ENCODE measurements at places on chromosomes 6 and 20.

- no peak for DNase-seq
Observed at GRCh38 chr20:24135781-24136180, 147.2 kb upstream of the GGTLC1 start.

GRCh38 chr6:15232836-15233510 is 12.9 kb upstream of the JARID2 start:
- no peak for DNase-seq

DNA sequence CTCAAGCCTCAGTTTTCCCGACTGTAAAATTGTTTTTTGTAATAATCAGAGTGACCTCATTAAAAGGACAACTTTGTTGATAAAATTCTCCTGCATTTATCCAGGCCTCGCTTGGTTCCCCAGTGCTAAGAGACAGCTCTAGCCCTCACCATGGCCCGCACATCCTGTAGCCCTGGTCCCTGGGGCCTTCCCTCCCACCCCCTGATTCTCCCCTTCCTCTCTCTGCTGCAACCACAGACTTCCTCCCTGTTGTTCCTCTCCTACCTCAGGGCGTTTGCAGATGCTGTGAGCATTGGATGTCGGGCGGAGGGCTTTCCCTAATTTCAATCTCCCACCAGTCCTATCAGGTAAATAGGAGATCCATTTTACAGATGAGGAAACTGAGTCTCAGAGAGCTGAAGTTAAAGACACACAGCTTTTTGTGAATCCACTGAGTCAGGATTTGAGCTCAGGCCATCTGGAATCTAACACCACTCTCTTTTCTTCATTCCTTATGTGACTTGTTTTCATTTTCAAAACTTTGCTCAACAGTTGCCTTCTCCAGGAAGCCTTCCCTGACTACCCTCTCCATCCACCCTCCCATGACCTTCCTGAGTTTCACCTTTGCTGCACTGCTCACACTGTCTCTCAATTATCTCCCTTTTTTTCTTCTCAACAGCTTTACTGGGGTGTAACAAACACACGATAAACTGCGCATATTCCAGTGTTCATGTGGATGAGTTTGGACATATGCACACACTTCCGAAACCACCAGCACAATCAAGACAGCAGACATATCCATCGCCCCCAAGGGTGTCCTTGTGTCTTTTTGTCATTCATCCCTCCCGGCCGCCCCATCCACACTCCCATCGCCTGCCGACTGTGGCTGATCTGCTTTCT is 107.1 kb downstream of the CEBPB start:
- DNase-seq: no peak

GRCh38 chr6:2659882-2660281 is 90.8 kb downstream of the MYLK4 start:
- DNase-seq: peak; percentile 54

DNA sequence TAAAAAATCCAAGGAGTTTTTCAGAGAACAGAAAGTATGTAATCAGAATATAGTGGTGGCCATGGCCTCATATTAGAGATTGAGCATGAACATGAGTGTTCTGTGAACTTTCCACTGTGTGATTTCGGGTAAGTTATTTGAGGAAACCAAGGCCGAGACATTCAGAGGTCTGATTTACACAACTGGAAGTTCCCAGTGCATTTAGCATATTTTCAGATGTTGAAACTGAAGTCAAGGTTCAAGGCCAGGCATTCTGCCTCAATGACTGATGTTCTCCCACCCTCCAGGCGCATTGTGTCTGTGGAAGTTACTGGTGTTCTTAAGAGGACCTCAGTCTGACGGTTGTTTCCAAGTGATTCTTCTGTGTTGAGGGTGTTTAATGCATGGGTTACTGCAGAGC is 26.2 kb downstream of the RNF144B start:
- DNase-seq: no peak

- no peak for DNase-seq
Observed at GRCh38 chr20:22501566-22502344, 82.6 kb downstream of the FOXA2 start.

DNA sequence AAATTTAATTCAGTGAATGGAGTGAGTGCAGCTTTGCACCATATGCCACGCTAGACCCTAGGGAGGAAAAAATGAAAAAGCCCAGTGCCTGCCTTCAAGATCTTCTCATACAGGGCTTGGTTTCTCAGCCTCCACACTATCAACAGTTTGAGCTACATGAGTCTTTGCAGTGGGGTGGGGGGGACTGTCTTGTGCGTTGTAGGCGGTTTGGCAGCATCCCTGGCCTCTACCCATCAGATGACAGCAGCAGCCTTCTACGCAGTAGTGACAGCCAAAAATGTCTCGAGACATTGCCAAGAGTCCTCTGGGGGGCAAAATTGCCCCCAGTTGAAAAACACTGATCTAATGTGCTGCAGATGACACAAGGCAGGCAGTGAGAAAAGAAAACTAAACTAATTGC is 6.2 kb downstream of the CDH22 start:
- DNase-seq: no peak

DNA sequence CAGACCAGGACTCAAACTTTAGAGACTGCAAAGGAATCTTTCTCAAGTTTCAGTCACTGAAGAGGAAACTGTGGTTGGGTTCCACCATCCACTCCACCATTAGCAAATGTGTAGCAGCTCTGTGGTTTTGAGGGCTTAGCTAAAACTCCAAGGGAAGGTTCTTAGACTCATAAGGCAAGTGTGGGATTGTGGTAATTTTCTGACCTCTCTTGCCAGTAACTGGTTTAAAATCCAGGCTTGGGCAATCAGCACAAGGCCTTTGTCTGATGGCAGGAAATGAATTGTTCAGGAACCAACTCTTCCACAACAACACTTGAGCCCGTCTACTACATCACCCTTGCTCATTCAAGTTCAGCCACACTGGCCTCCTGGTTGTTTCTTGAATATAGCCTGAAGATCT is 68.6 kb upstream of the FBXL4 start:
- no peak for DNase-seq

- DNase-seq: peak; percentile 5
Observed at GRCh38 chr6:44926556-44926955, 401.6 kb upstream of the RUNX2 start.

GRCh38 chr6:93036835-93037234 is 382.5 kb downstream of the EPHA7 start:
- DNase-seq: no peak

DNA sequence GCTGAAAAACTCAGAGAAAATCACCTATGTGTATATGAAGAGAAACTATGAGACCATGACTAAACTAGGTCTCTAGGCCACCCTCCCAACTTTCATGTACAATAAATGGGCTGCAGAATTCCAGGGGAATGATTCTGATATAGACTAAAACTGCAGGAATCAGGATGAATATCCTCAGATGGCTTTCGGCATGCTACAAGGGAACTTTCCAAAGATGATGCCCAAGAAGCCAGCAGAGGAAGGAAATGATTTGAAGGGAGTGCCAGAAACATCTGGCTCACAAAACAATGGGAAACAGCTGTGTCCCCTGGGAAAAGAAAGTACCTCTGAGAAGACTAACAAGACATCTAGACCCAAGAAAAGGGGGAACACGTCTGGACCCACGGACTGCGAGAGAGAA is 41.1 kb downstream of the PLN start:
- DNase-seq: no peak

- DNase-seq: no peak
Observed at GRCh38 chr6:21046276-21046675, 512.0 kb downstream of the CDKAL1 start.

DNA sequence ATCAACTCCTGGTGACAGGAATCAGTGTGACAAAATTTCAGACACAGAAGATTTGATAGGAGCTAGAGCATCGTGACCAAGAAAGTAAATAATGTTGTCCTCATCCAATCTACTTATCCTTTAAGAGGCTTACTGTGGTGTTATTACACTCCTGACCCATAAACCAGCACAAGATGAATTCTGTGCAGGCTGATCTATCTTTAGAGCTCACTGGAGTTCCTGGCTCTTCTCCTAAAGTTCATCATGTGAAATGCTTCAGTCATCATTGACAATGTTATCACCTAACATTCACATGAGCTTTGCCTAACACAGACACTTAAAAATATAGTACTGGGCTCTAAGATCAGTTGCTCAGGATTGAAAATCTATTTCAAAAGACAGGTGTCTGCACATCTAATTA is 271.0 kb upstream of the HSF2 start:
- no peak for DNase-seq

DNA sequence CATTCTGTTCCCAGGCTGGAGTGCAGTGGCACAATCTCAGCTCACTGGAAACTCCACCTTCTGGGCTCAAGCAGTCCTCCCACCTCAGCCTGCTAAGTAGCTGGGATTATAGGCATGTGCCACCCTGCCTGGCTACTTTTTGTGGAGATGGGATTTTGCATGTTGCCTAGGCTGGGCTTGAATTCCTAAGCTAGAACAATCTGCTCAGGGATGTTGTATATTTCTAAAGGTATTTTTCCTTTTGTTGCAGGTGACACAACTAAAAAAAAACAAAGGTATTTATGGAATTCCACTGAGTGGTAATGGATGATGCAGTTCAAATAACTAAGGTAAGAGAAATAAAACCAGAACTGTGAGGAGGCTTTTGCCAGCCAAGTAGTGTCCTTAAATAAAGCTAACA is 49.7 kb downstream of the PTPRA start:
- DNase-seq: no peak

- no peak for DNase-seq
Observed at GRCh38 chr6:28996844-28997510, 8.1 kb downstream of the ZNF311 start.

DNA sequence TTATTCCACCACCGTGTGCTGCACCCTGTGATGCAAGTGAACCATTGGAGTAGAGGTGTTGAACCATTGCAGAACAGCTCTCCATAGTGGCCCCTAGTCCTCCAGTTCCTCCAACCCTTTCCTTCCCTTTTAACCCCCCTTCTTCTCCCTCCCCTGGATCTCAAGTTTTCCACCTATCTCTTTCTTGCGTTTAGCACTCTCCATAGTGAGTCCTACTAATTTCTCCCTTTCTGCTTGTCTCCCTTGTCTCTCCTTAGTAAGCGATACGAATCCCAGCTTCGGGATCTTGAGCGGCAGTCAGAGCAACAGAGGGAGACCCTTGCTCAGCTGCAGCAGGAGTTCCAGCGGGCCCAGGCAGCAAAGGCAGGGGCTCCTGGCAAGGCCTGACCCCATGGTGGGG is 1.1 kb downstream of the PFDN6 start:
- no peak for DNase-seq

GRCh38 chr20:57526087-57526884 is 1.3 kb upstream of the CTCFL start:
- no peak for DNase-seq

DNA sequence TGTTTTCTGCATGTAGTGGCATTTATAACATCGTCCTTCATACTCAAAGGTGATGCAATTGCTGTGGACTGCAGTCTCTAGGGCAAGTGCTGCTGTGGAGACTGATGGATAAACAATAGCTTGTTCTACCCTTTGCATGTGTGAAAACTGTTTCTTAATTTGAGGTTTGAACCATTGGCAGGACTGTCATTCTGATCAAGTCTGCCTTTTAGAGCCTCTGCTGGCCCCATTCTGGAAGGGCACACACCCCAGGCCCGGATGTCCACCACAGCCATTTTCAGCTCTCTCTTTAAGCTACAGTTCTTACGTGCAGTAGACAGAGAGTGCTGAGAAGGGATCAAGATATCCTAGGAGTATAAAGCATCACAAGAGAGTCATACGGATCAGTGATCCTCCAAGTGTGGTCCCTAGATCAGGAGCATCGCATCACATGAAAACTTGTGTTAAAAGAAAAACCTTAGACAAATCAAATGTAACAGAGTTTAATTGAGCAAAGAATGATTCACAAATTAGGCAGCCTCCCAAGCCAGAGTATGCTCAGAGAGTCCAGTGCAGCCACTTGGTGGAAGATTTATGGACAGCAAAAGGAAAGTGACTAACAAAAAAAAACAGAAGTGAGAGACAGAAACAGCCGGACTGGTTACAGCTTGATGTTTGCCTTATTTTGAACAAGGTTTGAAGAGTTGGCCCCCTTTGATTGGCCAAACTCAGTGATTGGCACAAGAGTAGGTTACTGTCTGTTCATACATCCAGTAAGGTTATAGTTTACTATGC is 52.0 kb downstream of the FRK start:
- DNase-seq: peak; percentile 46

- no peak for DNase-seq
Observed at GRCh38 chr20:47125508-47125757, 230.8 kb downstream of the EYA2 start.

GRCh38 chr6:48401016-48401415 is 290.0 kb upstream of the PTCHD4 start:
- no peak for DNase-seq

Data from epithelial cell of prostate (primary cell).